Naive thymus-derived CD8-positive, alpha-beta T cell (primary cell): ENCODE measurements at places on chromosomes 7 and 10.

DNA sequence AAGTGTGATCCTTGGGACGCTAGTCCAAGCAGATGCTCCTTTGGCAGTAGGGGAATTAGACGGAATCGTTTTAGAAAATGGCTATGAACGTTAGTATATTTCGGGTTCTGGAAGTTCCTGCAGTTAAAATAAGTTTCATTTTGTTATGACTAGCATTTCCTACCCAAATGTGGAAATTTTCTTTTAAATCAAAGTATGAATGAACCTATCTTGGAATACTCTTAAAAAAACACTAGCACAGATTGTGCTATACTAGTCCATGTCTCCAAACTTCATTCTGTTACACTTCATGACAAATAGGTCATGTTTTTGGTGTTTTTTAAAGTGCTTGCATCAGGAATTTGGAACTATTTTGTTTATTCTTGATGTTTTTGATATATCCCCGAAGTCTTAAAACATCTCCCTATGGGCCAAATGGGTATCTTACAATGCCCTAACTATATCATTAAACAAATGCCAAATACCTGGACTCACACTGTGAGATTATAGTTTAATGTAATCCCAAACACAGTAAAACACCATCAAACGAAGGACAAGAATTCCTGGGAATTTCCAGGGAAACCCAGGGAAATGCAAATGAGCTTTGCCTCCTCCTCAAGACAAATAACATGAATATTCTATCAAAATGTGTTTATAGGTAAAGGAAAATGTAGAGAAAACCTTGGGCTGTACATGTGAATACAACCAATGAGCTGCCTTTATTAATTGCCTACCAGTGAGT is 75.9 kb upstream of the PTPRZ1 start:
- no peak for DNase-seq

DNA sequence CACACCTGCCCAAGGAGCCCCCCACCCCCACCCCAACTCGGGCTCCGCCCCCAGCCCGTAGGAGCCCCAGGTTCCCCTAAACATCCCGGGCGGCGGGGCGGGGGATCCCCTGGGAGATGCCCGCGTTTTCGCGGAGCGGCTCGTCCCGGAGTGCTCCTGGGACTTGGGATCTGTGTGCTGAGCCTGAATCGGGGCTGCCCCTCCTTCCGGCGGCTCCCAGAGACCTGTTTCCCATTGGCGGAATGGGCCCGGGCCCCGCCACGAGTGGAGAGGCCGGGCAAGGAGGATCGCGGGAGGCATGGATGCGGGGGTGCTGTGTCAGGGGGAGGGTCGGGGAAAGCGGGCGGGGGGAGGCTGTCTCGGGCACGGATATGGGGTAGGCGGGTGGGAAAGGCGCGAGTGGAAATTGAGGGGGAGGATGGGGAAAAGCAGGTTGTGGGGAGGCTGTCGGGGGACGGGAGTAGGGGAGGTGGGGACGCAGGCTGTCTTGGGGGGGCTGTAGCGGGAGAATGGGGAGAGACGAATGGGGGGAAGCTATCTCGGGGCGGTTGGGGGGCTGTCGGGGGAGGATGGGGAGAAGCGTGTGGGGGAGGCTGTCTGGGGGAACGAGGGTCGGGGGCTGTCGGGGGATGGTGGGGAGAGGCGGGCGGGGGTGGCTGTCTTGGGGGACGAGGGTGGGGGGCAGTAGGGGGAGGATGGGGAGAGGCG is 572 bp upstream of the BHLHA15 start:
- DNase-seq, result no peak

- no peak for DNase-seq
These were observed 195.9 kb downstream of the HGF start for GRCh38 chr7:81573932-81574331.

- no peak for DNase-seq
These were observed 249.1 kb upstream of the PITRM1 start for GRCh38 chr10:3421537-3422257.

GRCh38 chr7:151008511-151009323 is 15.6 kb downstream of the ATG9B start:
- DNase-seq, result peak; percentile 56

DNA sequence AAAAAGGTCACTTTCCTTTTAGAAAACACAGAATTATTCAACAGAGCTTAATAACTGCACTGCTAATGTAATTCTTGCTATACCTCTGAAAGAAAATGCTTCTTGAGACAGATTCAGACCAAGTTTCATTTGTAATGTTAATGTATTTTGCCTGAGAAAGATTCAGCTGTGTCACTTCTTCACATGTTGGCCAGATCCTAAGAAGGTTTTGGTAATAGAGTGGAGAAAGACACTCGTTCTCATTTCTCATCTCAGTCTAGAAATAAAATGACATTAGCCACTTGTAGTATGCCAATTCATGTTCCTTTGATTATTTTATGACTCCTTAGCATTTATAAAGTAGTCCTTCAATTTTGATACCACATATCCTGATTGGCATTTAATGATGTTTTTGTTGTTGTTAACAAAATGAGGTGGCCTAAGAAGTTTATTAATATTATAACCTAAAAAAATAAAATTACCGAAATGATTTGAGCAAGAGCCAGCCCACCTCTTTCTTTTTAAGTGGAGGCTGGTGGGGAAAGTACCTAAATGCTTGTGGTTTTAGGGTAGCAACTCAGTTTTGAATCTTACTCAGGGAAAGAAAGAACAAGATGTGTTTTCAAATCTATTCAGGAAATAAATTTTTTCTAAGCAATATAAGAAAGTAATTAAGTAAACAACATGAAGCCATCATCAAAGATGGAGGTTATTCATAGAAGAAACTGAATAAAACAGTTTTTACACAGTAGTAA is 16.4 kb upstream of the ELAPOR2 start:
- no peak for DNase-seq

- no peak for DNase-seq
These were observed 91.3 kb downstream of the CYTH3 start for GRCh38 chr7:6181136-6181535.

DNA sequence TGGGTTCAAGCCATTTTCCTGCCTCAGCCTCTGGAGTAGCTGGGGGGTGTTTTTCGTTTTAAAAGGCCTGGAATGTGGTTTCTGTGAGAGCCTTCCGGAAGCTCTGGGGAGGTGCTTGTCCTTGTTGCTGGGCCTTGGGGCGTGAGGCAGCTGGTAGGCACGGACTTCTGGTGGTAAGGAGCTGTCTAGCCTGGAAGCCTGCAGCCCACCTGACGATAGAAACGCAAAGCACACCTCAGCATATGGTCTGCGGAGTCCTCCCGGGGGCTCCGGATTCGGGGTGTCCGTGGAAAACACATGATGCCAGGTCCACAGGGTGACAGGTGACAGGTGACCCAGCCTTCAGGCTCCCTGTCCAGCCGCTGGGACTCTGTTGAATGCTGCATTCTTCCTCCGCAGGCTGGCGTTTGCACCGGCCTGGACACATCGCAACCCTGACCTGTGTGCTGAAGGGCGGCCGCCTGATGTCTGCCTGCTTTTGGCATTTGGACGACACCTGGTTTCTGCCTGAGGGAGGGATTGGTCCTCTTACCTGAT is 37.3 kb downstream of the INPP5A start:
- no peak for DNase-seq

DNA sequence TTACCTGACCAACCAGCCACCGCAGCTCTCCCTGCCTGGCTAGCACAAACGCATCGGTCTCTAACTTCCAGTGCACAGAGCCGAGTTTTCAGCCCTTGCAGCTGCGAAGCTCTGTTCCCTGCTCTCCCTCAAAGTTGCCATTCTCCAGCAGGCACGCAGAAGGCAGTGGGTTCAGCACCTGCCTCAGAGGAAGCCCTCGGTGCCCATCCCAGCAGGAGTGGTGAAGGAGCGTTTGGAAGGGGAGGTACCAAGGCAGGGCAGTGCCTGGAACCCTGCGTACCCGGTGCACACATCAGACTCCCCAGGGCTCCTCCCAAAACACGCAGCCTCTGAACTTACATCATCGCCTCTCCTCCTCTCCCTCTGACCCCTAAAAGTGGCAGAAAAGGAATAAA is 1.7 kb upstream of the STK32C start:
- no peak for DNase-seq

- no peak for DNase-seq
These were observed 58.6 kb upstream of the EFCAB10 start for GRCh38 chr7:105639667-105640493.
